ENCODE measurements at places on chromosomes 3 and 15. TPM values are rescaled to one million over a fixed set of nuclear protein-coding genes. Genes with fewer than 3 reads are reported as not detected.

LYZL4 gene
- not detected for total RNA-seq

RBP2 gene
- total RNA-seq: not detected

COL8A1 gene
- 0.24 TPM for total RNA-seq

CKMT1A gene
- not detected for total RNA-seq

ETV5 gene
- not detected for total RNA-seq

CDCP1 gene
- total RNA-seq: 0.22 TPM

ROBO2 gene
- not detected for total RNA-seq

MYLK gene
- total RNA-seq: 0.08 TPM

ADGRG7 gene
- not detected for total RNA-seq

GABRR3 gene
- total RNA-seq: not detected

Measured in naive thymus-derived CD4-positive, alpha-beta T cell (primary cell).